ENCODE measurements at places on chromosomes 4 and X. TPM values are rescaled to one million over a fixed set of nuclear protein-coding genes. Genes with fewer than 3 reads are reported as not detected.

The MAGEE1 gene
- 5.9 TPM for total RNA-seq

The WDR17 gene
- total RNA-seq, result 0.22 TPM

The ADRA2C gene
- total RNA-seq, result not detected

The BMX gene
- not detected for total RNA-seq

The PYURF gene
- total RNA-seq, result 42.6 TPM

The TMEM47 gene
- not detected for total RNA-seq

The RHOXF1 gene
- total RNA-seq, result 4.7 TPM

The ANOS1 gene
- not detected for total RNA-seq

The GPRASP1 gene
- total RNA-seq, result 27.0 TPM

The MAGEB10 gene
- not detected for total RNA-seq

The CYBB gene
- total RNA-seq, result 0.25 TPM

The CENPVL1 gene
- total RNA-seq, result not detected

The ATOH1 gene
- not detected for total RNA-seq

The GAGE12E gene
- total RNA-seq, result not detected

The EXOC1L gene
- total RNA-seq, result not detected

The ARMCX4 gene
- total RNA-seq, result 8.6 TPM

The HERC6 gene
- 21.5 TPM for total RNA-seq

The SPANXN4 gene
- not detected for total RNA-seq
